KBM-7 (cell line): ENCODE measurements at places on chromosomes 2 and 18.
A peak's percentile ranks its signal among the peaks of the same experiment; 100 is the strongest.

- no peak for DNase-seq
Observed at GRCh38 chr2:215737477-215737876, 275.9 kb downstream of the MREG start.

DNA sequence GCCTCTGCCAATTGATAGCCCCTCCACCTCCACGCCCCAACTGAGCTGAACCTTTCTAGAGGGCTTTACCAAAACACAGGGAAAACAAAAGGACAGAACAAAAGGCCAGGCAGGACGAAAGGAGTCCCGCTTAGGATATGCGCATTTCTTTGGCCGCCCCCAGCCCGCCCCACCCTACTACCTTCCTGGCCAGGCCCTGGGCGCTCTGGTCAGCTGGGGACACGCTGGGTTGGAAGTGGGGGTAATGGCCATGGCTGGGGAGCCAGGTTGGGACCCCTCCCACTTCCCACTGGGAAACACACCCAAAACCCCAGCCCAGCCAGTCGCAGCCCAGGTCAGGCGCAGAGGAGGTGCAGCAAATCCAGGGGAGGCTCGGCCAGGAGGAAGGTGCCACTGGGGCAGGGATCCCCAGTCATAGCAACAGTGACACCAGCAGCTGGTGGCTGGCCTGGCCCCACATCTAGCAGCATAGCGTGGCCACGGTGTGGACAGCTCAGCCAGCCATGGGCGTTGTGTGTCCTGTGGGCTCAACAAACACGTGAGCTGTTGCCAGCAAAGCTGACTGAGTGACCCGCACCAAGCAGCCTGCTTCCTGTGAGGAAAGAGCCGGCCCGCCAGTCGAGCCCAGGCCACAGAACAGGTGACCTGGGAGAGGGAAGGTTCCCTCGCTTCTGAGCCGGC, 24.6 kb upstream of the B3GNT7 start:
- no peak for DNase-seq

DNA sequence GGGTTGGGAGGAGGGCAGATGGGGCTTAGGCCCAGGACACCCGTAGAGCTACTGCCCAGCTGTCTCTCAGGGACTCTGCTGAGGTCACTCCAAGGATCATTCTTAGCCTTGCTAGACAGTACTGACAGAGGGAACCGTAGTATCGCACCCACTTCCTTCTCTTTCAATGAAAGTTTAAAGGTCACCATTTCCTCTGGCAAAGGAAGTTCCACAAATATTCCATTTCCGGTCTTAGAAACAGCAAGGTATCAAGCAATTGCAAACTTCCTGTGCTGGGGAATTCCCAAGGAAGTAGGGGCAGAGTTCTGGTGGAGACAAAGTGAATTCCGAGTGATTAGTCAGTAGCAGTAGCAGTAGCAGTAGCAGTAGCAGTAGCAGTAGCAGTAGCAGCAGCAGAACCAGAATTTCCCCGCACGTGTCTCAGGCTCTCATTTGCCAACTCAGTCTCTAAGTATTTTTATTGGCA, 24.7 kb downstream of the IL1B start:
- peak; percentile 32 for DNase-seq

GRCh38 chr2:237929979-237930378, 36.8 kb upstream of the UBE2F start:
- no peak for DNase-seq

DNA sequence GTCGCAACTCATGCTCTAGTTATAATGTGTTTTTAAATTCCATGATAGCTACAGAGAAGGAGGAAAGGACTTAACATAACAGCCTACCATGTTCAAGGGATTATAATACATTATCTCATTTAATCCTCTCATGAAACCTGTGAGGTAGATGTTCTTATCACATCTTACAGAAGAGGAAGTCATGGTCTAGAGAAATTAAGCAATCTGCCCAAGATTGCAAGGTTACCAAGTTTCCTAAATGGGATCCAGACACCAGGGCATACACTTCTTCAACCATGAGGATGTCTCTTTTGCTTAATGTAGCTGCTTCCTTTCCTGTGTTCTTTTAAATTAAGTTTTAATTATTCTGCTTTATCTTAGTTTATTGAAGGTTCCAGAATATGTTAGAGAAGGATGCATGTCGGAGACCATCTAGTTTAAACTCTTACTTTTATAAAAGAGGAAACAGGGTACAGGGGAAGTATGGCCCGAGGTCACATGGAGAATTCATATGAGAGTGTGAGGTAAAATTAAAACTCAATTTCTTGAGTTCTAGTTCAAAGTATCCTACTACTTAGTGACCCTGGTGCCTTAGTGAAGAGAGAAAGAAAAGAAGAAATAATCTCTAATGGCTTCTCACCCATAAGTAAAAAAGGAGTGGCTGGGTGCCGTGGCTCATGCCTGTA, 3.6 kb upstream of the IL1A start:
- DNase-seq, result peak; percentile 88

DNA sequence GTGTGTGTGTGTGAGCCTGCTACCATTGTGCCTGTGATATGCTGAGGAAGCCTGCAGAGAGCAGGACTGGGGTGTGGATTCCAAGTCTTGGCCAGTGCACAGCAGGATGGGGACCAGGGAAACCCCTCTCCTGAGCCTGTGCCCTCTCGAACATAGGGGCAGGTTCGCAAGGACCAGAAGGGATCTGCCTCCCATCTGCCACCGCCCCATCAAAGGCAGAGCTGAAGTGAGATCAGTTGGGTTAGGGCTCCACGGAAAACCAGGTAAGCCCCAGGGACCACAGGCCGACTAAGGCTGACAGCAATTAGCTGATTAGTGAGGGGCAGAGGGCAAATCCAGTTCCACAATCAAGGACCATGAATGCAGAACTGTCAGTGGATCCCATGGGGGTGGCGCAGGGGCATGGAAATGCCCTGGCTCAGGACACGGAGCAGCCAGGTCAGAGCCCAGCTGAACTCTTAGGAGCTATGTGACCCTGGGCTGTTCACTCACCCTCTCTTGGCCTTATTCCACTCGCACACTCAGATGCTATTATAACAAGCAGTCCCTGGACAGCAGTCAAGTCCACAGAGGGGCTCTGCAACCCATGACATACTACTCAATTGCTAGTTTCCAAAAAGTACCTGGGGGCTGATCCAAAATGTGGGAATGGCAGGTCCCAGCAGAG, 84.2 kb upstream of the ID2 start:
- no peak for DNase-seq

- DNase-seq, result peak; percentile 68
Observed at GRCh38 chr18:46167971-46168370, 63.8 kb downstream of the HAUS1 start.
